Hepatocyte (in vitro differentiated cells): ENCODE measurements at places on chromosomes 5 and 9. TPM values are rescaled to one million over a fixed set of nuclear protein-coding genes. Genes with fewer than 3 reads are reported as not detected.

Gene PRUNE2
- polyA plus RNA-seq = 0.46 and 3.4 TPM in 2 replicates

Gene PCDHA2
- 2.0 and 2.6 TPM in 2 replicates for polyA plus RNA-seq

Gene FXN
- 27.3 and 31.5 TPM in 2 replicates for polyA plus RNA-seq

Gene RALGPS1
- 13.1 and 17.0 TPM in 2 replicates for polyA plus RNA-seq

Gene ASS1
- 103 and 145 TPM in 2 replicates for polyA plus RNA-seq
